GM12864 (cell line): ENCODE measurements at places on chromosomes 13 and 19.
A peak's percentile ranks its signal among the peaks of the same experiment; 100 is the strongest.

- peak; percentile 31 for DNase-seq
Observed at GRCh38 chr19:47436712-47437401, 17.5 kb upstream of the MEIS3 start.

DNA sequence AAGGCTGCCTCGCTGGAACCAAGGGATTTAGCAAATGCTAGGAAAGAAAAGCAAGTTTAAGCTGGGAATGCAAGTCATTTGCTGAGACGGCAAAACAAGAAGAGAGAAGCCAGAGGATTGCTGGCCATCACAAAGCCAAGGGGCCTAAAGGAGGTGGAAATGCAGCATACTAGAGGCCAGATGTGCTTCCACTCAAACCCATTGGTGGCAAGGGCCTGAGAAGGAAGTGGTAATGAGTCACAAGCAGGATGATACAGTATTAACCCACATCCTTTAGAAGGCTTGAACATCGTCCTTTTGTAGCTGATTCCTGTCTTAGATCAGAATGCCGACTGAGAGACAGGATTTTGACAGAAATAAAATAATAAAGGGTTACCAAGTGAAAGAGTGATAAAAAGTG, 68.2 kb downstream of the ITGBL1 start:
- DNase-seq: no peak

- no peak for DNase-seq
Observed at GRCh38 chr13:55437162-55437561, 1703.6 kb upstream of the PRR20A start.

DNA sequence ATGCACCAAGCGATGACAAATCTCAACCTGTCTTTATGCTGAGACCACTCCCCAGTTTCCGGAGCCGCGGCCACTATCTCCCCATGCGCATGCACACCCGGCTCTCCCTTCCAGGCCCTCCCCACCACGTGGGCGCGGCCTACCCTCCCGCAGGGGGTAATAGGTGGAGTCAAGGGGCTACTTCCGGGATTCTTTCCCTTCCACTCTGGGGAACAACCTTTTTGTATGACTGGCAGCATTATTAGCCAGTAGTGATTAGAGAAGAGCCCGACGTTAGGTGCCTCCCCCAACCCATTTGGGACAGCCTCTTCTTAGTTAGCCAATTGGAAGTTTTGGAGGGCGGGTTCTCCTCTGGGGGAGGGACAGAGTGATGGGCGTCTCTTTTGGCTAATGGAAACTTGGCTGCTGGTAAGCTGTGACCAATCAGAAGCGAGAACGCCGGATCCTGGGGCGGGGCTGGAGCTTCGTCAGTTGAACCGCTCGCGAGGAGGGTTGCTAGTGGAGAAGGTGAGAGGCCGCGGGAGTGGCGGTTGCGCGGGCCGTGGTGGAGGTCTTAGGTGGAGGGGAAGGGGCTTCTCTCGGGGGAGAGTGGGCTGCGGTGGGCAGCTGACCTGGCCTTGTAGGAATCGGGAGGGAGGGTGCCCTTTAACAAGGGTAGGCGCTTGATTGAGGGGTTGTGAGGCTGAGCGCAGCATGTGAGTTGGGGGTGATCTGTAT, at the start of gene CCDC61:
Gene CCDC61, plus strand, starts transcription at position 470 of the 717 bp plus-strand sequence. CDS start 7,552 bp downstream, outside the sequence.
- peak; percentile 99 for DNase-seq

DNA sequence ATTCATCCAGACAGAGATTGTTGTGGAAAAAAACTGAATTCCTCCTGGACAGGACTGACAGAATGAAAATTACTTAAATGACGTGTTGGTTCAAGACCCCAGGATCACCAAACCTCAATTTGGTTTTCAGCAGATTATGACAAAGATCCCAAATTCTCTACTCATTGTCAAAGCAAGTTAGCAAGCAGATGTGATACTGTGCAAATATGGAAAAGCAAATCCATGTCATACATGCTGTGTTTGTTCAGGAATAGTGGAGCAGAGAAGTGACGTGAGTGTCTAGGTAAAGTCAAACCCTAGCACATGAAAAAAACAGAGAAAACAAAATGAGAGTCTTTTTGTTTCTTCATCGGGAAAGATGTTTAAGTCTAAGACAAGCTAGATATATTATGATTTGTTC, 169.2 kb upstream of the NBEA start:
- no peak for DNase-seq

DNA sequence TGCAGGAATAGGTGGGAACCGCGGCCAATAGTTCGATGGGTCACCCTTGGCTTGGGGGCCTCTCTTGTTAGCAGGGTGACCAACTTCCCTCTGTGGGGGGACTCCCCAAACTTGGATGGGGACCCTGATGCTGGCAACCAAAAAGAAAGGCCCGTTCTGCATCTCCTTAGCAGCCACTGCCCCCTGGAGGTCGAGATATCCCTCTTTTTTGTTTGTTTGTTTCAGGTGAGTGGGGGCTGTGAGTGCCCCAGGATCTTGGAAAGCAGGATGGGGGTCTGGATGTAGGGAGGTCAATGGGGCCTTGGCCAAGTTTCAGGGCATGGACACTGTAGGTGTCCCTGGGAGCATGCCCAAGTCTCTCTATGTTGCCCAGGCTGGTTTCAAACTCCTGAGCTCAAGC, 7.7 kb upstream of the CRTC1 start:
- DNase-seq: no peak

DNA sequence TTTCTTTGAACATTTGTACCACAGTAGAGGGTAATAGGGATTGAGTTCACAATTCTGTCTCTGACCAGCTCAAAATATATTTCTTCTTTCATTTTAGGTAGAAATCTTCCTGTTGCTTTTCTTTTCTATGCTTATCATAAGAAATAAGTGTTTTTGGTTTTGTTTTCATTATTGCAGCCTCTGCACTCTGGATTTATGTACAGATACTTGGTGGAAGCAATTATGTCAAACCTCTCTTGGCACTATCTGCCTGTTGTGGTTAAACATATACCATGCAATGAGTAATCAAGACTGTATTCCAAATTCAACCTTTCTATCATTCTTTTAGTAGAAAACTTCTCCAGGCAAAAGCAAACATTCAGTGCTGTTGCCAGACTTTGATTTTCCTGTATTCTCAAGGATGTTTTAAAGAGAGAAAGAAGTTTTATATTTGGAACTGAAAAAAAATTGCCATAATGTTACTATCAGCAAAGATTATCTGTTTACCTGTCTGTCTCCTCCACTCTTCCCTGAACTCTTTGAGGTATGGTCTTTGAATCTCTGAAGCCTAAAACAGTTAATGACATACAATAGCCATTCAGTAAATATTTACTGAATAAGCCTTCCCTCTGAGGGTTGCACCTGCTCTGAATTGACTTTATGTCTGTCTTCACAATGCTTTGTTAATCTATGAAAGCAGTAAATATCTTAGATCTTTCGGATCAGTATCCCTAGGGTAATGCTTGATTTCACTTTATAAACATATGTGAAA, 612.5 kb upstream of the PRR20A start:
- DNase-seq: no peak

GRCh38 chr19:9847087-9847671, 12.1 kb downstream of the PIN1 start:
- DNase-seq: no peak

DNA sequence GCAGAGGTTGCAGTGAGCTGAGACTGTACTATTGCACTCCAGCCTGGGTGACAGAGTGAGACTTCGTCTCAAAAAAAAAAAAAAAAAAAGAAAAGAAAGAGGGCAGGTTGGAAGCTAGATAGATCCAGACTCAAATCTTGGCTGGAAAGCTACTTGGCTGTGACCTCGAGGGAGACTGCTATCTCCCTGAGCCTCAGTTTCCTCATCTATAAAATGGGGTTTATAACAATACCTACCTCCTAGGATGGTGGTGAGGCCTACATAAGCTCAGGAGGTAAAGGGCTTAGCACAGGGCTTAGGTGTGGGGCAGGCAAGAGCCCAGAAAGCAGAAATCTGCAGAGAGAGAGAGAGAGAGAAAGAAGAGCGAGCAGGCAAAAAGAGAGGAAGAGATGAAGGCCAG, 24.2 kb upstream of the DACT3 start:
- no peak for DNase-seq

- DNase-seq: no peak
Observed at GRCh38 chr13:84443463-84443862, 561.2 kb upstream of the SLITRK1 start.

- no peak for DNase-seq
Observed at GRCh38 chr13:63546524-63546923, 2130.9 kb upstream of the PCDH20 start.

GRCh38 chr19:4323692-4324091, 14.9 kb downstream of the STAP2 start:
- no peak for DNase-seq

DNA sequence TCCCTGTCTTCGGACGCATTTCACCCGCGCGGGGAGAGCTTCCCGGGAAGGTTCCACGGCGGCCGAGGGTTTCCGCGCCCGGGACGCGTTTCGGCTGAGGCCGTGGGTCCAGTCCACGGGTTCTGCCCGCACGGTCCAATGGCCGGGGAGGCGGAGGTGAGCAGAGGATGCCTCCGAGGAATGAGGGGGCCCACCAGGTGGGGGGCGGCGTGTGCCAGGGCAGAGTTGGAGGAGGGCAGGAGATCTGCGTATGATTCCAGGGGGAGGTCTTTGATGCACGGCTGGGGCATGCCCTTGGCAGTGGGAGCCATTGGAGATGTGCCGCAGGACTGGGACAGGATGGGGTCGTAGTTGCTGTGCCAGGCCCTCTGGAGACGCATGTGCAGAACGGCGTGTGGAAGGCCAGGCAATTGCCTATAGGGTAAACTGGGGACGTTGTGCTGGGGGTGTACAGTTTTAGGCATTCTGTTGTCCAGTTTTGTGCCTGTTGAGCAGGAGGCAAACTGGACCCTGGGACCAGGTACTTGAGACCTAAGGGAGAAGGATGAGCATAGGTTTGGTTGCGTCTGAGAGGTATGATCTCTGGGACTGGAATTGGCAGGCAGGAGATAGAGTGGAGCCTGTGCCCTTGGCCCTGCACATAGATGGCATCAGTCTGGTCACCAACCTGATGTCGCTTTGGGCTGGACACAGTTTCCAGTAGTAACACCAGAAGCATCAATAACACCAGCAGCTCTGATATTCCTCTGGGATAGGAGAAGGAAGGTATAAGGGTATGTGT, 751 bp downstream of the ZNF584 start:
- no peak for DNase-seq

DNA sequence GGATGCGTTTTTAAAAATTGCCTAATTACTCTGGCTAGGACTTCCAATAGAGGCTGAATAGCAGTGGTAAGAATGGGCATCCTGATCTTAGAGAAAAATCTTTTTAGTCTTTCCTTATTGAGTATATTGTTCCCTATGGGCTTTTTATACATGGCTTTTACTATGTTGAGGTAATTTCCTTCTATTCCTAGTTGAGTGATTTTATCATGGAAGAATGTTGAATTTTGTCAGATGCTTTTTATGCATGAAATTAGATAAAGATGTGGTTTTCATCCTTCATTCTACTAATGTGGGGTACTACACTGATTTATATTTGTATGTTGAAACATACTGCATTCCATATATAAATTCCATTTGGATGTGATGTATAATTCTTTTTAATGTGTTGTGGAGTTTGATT, 2673.8 kb downstream of the PCDH9 start:
- no peak for DNase-seq

DNA sequence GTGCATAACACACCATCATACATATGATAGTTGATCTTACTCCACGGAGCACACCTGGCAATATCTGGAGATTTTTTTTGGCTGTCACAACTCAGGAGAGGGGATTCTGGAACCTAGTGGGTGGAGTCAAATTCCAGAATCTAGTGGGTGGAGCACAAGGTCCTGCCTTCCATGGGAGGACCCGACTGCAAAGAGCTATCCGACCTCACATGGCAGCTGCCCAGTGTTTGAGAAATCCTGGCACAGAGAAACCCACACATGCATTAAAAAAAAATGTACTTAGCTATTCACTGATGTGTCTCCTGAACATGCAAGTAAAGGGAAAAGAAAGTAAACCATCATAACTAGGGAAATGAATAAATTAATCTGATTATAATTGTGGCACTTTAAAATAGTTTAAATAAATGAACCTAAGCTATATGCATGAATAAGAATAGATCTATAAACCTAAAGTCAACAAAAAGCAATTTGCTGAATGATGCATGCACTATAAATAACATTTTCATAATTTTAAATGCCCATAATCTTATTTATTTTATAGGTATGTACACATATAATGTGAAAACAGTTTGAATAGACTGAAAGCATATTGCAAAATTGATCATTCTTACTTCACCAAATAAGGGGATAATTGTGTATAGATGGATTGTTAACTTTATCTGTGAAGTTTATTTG, 300.3 kb downstream of the MYO16 start:
- DNase-seq: no peak

DNA sequence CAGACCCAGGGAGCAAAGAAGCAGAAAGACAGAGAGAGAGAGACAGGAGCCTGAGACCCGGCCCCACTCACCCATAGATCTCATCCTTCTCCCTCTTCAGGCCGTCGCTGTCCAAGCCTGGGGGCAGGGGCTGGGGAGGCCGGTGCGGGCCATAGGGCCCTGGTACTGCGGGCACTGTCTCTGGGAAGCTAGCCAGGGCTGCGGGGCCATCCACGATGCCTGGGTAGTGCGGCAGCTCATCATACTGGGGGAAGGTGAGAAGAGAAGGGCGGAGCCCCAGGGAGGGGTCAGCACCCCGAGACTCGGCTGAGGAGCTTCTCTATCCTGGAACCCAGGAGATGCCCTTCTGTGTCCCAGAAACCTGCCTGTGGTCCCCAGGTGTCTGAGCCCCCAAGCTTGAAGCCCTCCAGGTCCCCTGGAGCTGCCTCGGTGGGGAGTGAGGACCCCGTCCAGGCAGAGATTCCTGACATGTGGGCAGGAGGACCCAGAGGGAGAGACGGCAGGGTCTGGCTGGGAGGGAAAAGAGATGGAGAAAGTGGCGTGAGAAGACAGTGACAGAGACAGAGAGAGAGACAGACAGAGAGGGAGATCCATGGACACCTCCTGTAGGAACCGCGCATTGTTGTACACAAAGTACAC, 2.1 kb downstream of the MEIS3 start:
- no peak for DNase-seq

DNA sequence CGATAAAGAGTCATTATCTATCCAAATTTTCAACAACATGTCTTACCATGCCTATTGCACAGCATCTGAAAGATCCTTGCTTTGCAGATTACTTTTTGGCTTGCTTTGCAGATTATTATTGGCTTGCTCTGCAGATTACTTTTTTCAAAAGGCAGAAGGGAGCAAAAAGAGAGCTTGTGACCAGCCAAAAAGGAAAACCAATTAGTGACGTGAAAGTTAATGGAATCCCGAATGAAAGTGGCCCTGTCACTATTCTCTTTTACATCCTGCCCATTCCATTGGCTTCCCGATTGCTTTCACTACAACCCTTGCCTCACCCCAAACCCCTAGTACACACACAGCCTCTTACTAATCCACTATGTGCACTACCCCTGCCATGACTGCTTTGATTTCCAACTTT, 81.3 kb downstream of the LHFPL6 start:
- DNase-seq: no peak
